ENCODE measurements at places on chromosomes 4 and X. TPM values are rescaled to one million over a fixed set of nuclear protein-coding genes. Genes with fewer than 3 reads are reported as not detected.

The FREM3 gene
- polyA plus RNA-seq, result not detected

The TRIM61 gene
- 0.56 TPM for polyA plus RNA-seq

DNA sequence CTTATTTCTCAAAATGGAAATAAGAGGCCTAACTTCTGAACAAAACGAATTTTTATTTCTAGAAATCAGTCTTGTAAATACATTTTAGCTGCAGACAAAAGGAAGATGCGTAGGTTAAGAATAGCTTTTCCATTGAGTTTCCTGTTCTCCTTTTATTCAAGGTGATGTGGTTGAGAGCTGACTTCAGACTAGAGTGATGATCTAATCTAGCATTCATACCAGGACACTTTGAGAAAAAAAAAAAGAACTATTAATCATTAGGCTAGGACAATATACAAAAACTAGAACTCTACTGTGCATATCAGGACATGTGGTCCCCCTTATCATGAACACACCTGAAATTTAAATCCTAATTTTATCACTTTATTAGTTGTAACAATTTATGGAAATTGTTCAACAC, 884.5 kb upstream of the EPHA5 start:
- no peaks in the 10 kb centered on the region for H3K4me1 ChIP-seq
- no peak overlapping the region for H3K27ac ChIP-seq
- H3K36me3 ChIP-seq, result no peaks in the 10 kb centered on the region
- no peak overlapping the region for H3K4me3 ChIP-seq

The TCEANC gene
- 1.5 TPM for polyA plus RNA-seq

The TLR10 gene
- polyA plus RNA-seq, result not detected

GRCh38 chr4:169098532-169098931, 88.5 kb upstream of the CBR4 start:
- no peak overlapping the region for H3K4me3 ChIP-seq
- H3K36me3 ChIP-seq, result peaks cover 1% of the 10 kb centered on the region
- no peak for DNase-seq
- H3K27ac ChIP-seq, result peak overlapping the region; percentile 97
- H3K4me1 ChIP-seq, result peaks cover 9% of the 10 kb centered on the region
- H3K27me3 ChIP-seq, result no peaks in the 10 kb centered on the region

The CXorf51A gene
- not detected for polyA plus RNA-seq

- H3K36me3 ChIP-seq, result no peaks in the 10 kb centered on the region
- H3K4me3 ChIP-seq, result no peak overlapping the region
- no peaks in the 10 kb centered on the region for H3K27me3 ChIP-seq
- no peak overlapping the region for H3K27ac ChIP-seq
- H3K4me1 ChIP-seq, result no peaks in the 10 kb centered on the region
- no peak for DNase-seq
Observed at GRCh38 chr4:34943741-34944386, 1300.5 kb downstream of the ARAP2 start.

DNA sequence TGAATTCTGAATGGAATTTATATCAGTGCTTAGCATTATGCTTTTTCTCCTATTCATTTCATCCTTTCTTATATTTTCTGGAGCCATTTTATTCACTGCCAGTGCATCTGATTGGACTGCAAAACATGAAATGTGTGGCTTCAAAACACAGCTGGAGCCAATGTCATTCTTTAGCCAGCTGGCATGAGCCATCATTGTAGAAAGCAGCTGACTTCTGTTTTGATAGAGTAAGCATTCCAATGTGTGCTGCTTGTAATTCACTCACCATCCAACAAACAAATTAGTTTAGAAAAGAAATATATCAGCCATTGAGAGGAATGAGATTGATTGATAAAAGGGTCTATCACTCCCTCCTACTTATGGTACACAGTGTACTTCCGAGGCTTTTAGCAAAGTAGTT, 2616.0 kb downstream of the ARAP2 start:
- no peak overlapping the region for H3K27ac ChIP-seq
- no peaks in the 10 kb centered on the region for H3K36me3 ChIP-seq
- DNase-seq, result no peak
- H3K4me3 ChIP-seq, result no peak overlapping the region
- no peaks in the 10 kb centered on the region for H3K27me3 ChIP-seq

The UGT8 gene
- not detected for polyA plus RNA-seq

The ABCG2 gene
- polyA plus RNA-seq, result 0.67 TPM

GRCh38 chrX:17705211-17705610, 32.1 kb upstream of the SCML1 start:
- no peaks in the 10 kb centered on the region for H3K27me3 ChIP-seq
- no peak for DNase-seq
- no peak overlapping the region for H3K4me3 ChIP-seq
- H3K36me3 ChIP-seq, result no peaks in the 10 kb centered on the region
- no peaks in the 10 kb centered on the region for H3K4me1 ChIP-seq

The MAGEB2 gene
- not detected for polyA plus RNA-seq

- no peak overlapping the region for H3K4me3 ChIP-seq
- DNase-seq, result peak; percentile 74
- no peaks in the 10 kb centered on the region for H3K4me1 ChIP-seq
- no peak overlapping the region for H3K27ac ChIP-seq
- no peaks in the 10 kb centered on the region for H3K36me3 ChIP-seq
Observed at GRCh38 chr4:1628892-1629698, 55.0 kb downstream of the FAM53A start.

The GPAT3 gene
- 0.90 TPM for polyA plus RNA-seq

The GYPE gene
- polyA plus RNA-seq, result 2.4 TPM

DNA sequence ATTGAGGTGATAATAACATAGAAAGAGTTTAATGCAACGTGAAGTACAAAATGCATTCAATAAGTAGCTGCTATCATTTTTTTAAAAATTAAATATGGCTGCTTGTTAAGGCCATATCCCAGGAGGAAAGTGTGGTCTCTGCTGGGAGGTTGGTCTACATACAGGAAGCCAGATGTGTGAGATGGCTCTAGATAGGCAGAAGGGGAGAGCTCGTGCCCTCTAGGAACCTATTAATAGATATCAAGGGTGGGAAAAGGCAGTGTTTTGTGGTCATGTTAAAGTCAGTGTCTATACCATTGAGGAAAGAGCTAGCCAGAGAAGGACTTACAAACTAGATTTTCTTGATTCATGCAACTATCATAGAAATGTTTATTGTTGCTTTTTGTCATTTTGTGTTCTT, 140.5 kb downstream of the KLHL8 start:
- peaks cover 10% of the 10 kb centered on the region for H3K4me1 ChIP-seq
- H3K27ac ChIP-seq, result peak overlapping the region; percentile 96
- H3K27me3 ChIP-seq, result no peaks in the 10 kb centered on the region
- no peak overlapping the region for H3K4me3 ChIP-seq

The LAP3 gene
- polyA plus RNA-seq, result 39.8 TPM

DNA sequence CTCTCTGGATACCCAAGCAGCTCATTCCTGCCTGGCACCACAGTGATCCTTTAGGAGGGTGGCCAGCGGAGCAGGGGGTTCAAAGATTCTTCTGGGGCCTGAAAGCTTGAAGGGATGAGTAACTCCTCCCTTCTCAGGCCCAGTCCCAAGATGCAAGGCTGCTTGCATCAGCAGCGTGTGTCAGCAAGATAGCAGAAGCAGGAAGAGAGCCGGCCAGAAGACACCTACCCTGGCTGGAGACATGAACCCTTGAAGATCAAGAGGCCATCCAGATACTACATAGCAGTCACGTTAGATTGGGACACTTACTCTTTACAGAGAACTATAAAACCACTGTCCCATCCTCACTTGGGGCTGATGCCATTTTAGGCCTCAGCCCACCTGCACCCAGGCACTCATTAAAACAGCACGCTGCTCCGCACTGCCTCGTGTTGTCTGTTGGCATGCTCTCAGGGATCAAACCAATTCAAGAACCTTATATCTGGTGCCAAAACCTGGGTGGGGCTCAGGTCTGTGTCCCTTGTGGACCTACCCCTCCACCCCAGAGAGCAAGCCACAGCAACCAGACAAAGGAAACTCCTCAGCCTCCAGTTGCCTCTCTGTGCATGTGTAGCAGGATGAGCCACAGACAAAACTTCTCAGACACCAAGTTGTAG, 6.5 kb downstream of the UGT2B17 start:
- H3K4me3 ChIP-seq, result no peak overlapping the region
- no peak overlapping the region for H3K27ac ChIP-seq
- no peaks in the 10 kb centered on the region for H3K27me3 ChIP-seq
- no peak for DNase-seq
- no peaks in the 10 kb centered on the region for H3K36me3 ChIP-seq
- H3K4me1 ChIP-seq, result no peaks in the 10 kb centered on the region

The COX7B2 gene
- polyA plus RNA-seq, result not detected

- no peaks in the 10 kb centered on the region for H3K4me1 ChIP-seq
- no peak overlapping the region for H3K27ac ChIP-seq
- no peaks in the 10 kb centered on the region for H3K27me3 ChIP-seq
- peak; percentile 85 for DNase-seq
Observed at GRCh38 chrX:118975831-118976598, 1.6 kb downstream of the LONRF3 start.

- no peak overlapping the region for H3K4me3 ChIP-seq
- no peak for DNase-seq
- H3K36me3 ChIP-seq, result no peaks in the 10 kb centered on the region
- no peaks in the 10 kb centered on the region for H3K4me1 ChIP-seq
- no peaks in the 10 kb centered on the region for H3K27me3 ChIP-seq
- no peak overlapping the region for H3K27ac ChIP-seq
Observed at GRCh38 chrX:1582686-1583437, 8.5 kb upstream of the AKAP17A start.

The ADRA2C gene
- 49.0 TPM for polyA plus RNA-seq

DNA sequence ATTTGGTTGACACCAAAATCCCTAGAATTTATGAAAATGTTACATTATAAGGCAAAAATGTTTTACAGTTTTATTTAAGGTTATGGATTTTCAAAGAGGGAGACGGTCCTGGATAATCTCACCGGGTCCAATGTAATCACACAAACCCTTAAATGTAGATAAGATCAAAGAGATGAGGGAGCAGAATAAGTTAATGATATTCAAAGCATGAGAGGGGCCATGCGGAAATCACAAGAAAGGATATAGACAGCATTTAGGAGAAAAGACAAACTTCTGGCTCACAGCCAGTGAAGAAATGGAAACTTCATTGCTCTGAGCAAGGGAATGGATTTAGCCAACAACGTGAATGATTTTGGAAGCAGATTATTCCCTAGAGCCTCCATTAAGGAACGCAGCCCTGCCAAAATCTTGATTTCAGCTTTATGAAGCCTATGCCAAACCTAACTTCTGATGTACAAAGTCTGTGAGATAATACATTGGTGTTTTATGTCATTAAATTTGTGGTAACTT, 684.4 kb upstream of the GNPDA2 start:
- H3K4me1 ChIP-seq, result no peaks in the 10 kb centered on the region
- no peaks in the 10 kb centered on the region for H3K36me3 ChIP-seq
- H3K4me3 ChIP-seq, result no peak overlapping the region
- H3K27me3 ChIP-seq, result no peaks in the 10 kb centered on the region

DNA sequence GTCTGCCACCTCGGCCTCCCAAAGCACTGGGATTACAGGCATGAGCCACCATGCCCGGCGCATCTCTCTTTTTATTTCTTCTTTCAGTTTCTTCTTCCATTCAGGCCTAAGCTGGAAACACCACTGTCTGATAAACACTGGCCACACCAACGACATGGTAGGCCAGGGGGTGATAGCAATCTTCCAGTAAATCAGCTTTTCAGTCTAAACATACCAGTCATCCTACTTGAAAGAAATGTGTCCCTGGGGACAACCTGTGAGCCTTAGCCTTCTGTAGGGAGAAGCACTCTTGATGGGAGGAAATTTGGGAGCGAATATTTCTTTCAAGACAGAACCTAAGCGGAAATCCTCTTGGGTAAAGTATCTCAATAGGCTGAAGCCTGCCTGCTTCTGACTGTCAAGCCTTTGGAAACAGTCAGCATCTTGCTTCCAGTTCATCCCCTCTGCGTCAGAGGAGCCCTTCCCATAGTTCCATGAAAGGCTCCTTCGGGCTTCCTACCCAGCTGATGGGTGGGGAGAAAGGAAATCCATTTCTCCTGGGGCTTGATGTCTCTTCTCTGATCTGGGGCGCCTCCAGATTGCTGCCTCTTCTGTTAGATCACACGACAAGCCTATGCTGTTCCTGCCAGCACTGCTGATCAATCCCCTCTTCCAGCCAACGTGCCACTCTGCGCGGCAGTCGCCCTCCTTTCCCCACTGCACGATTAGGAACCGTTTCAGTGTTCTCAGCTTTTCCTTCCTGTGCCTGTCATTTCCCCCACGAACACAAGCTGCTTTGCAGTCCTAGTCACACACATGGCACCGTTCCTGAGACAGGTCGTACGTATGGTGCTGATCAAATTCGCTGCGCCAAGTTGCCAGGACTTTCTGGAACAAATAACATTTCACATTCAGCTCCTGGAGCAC, 49.5 kb upstream of the CBR4 start:
- no peak overlapping the region for H3K4me3 ChIP-seq
- peak overlapping the region; percentile 94 for H3K27ac ChIP-seq
- DNase-seq, result no peak
- H3K27me3 ChIP-seq, result no peaks in the 10 kb centered on the region

DNA sequence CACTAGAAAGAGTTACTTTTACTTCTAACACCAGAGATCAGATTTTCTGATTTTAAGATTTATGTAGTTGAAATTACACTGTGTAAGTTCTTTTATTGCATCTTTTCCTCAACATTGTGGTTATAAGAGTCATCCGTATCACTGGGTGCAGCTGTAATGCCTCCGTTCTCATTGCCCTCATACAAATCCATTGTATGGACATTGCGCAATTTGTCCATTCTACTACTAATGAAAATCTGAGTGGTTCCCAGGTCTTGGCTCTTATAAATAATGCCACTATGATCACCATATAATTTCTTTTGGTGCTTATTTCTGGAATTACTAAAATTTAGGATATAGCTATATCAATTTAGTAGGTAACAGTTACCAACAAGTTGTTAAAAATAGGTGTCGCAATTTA, 614.0 kb upstream of the GALNT7 start:
- no peak overlapping the region for H3K4me3 ChIP-seq
- no peaks in the 10 kb centered on the region for H3K4me1 ChIP-seq

The ZNF732 gene
- polyA plus RNA-seq, result 0.18 TPM

The GAGE12F gene
- polyA plus RNA-seq, result not detected

DNA sequence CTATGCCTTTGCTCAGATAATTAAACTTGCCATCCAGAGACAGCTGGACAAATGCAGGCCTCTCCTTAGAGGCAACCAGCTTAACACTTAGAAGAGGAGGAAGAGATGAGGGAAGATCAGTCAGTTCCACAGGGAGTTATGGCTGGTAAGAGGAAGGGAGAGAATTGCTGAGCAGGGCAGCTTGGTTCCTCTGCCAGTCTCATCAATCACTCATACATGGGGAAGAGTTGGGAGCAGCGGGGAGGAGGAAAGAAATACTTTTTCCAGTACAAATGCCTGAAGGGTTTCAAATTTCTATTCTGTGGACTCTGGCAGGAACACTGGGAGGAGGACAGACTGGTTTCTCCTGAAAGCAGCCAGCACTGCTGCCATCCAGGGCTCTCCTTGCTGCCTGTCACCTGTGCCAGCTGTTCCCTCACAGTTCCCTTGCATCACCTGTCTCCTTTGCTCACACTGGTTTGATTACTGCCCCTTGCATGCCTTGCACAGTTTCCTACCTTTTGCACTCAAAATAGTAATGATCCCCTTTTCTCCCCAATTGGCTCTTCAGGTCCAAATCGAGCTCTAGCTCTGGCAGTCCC, 59.5 kb downstream of the PGRMC2 start:
- no peaks in the 10 kb centered on the region for H3K27me3 ChIP-seq
- H3K4me3 ChIP-seq, result no peak overlapping the region
- no peaks in the 10 kb centered on the region for H3K4me1 ChIP-seq
- no peak overlapping the region for H3K27ac ChIP-seq
- no peaks in the 10 kb centered on the region for H3K36me3 ChIP-seq

The MMRN1 gene
- polyA plus RNA-seq, result 0.10 TPM

The NSG1 gene
- 1.5 TPM for polyA plus RNA-seq

The ZMAT1 gene
- 5.0 TPM for polyA plus RNA-seq

Measured in aorta (tissue), 5 donors.